ENCODE measurements at places on chromosomes 4 and X. TPM values are rescaled to one million over a fixed set of nuclear protein-coding genes. Genes with fewer than 3 reads are reported as not detected.

The ZMAT1 gene
- not detected for total RNA-seq

The LANCL3 gene
- total RNA-seq, result 0.83 TPM

The PCDH10 gene
- total RNA-seq, result not detected

The SPANXB1 gene
- 31.4 TPM for total RNA-seq

The PPEF2 gene
- total RNA-seq, result not detected

The PABPC1L2A gene
- not detected for total RNA-seq

The DDX53 gene
- total RNA-seq, result not detected

The WDR17 gene
- 2.2 TPM for total RNA-seq

The USP17L25 gene
- total RNA-seq, result not detected

All from PC-9 (cell line).